NCI-H524 (cell line): ENCODE measurements at places on chromosomes 1 and 21.

DNA sequence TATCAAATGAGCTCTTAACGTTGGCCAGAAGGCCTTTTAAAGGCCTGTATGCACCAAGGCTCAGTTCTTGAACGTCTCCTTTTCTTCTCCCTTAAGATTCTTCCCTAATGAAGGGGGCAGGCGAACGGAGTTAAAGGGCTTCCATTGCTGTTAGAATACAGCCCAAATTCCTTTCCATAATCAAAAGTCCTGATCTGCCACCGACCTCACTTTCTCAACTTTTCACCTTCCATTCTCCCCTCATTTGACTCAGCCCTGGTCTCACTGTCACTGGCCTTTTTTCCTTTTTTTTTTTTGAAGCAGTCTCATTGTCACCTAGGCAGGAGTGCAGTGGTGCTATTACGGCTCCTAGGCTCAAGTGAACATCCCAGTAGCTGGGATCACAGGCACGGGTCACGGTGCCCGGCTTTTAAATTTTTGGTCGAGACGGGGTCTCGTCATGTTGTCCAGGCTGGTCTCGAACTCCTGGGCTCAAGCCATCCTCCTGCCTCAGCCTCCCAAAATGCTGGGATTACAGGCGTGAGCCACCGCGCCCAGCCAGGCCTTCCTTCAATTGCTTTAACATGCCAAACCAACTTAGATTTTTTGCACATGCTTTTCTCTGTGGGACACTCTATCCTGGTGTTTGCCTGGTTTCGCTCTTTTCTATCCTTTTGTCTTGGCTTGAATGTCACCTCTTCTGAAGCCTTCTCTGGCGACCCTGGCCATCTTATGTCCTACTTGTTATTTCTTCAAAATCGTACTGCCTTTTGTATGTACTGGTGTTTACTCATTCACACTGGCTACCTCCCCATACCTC, 612 bp upstream of the CMPK1 start:
- DNase-seq = no peak

DNA sequence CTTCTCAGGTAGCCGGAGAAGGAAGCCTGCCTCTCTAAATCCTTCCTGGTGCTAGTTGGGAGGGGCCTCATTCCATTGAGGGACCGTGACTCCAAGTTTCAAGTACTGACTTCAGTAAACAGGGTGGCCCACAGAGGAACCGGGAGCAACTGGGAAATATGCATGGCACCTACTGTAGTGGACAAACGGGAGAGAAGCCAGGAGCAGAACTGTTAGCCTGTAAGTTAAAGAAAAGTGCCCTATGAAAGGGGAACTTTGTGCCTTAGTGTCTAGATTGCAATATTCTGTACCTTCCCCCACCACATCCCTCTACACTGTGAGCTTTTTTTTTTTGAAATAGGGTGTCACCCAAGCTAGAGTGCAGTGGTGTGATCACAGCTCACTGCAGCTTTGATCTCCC, 33.2 kb upstream of the KANK4 start:
- DNase-seq = no peak

GRCh38 chr1:175976865-175977642, 230.0 kb downstream of the COP1 start:
- no peak for DNase-seq

DNA sequence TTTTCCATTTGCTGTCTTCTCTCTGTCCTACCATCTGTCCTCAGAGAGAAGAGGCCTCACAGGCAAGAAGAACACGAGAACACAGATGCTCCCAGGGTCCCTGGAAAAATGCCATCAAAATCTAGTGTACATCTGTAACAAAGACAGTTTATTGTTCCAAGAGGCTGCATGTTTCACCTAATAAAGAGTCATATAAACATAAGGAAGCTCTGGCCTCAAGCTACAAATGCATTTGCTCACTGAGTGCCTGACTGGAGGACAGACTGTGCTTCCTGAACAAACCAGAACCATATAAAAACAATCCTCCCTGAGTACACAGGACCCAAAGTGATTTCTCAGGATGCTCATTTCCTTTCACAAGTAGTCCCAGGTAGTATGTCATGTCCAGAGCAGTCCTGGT, 76.3 kb upstream of the SLC44A3 start:
- DNase-seq = peak; percentile 80

- no peak for DNase-seq
Measured at GRCh38 chr1:71210718-71211117, 129.9 kb upstream of the ZRANB2 start.

DNA sequence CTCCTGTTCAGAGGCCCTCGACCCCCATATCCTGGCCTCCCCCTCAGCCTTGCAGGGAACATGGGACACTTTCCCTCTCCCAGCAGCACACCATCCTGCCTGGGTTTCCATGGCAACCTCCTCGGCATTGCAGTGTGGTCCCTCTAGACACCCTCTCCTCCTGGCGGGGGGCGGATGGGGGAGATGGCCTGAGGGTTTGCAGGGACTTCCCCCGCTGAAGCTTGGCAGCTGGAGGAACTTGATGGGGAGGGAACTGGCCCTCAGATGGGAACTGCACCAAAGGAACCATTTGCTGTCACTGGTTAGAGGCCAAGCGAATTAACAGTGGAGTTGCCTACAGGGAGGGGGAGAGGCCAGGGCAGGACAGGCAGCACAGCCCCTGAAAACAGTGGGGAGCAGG, 28.7 kb downstream of the RIMS3 start:
- no peak for DNase-seq

- no peak for DNase-seq
Measured at GRCh38 chr1:112575154-112575804, 43.7 kb downstream of the ST7L start.

- no peak for DNase-seq
Measured at GRCh38 chr1:3034728-3035562, 13.7 kb downstream of the ACTRT2 start.

- DNase-seq = no peak
Measured at GRCh38 chr21:38925923-38926322, 120.2 kb downstream of the ETS2 start.

GRCh38 chr1:117568999-117569398, 36.8 kb upstream of the TENT5C start:
- no peak for DNase-seq

DNA sequence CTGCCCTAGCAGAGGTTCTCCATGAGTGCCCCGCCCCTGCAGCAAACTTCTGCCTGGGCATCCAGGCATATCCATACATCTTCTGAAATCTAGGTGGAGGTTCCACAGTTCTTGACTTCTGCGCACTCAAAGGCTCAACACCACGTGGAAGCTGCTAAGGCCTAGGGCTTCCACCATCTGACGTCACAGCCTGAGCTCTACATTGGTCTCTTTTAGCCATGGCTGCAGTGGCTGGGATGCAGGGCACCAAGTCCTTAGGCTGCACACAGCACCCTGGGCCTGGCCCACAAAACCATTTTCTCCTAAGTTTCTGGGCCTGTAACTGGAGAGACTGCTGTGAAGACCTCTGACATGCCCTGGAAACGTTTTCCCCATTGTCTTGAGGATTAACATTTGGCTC, 272.6 kb upstream of the PLXNA2 start:
- DNase-seq = no peak

- no peak for DNase-seq
Measured at GRCh38 chr1:227942716-227943261, 4.9 kb downstream of the WNT9A start.

GRCh38 chr1:187763976-187764375, 935.2 kb downstream of the PLA2G4A start:
- no peak for DNase-seq

- no peak for DNase-seq
Measured at GRCh38 chr1:228983231-228983660, 248.0 kb downstream of the RHOU start.

DNA sequence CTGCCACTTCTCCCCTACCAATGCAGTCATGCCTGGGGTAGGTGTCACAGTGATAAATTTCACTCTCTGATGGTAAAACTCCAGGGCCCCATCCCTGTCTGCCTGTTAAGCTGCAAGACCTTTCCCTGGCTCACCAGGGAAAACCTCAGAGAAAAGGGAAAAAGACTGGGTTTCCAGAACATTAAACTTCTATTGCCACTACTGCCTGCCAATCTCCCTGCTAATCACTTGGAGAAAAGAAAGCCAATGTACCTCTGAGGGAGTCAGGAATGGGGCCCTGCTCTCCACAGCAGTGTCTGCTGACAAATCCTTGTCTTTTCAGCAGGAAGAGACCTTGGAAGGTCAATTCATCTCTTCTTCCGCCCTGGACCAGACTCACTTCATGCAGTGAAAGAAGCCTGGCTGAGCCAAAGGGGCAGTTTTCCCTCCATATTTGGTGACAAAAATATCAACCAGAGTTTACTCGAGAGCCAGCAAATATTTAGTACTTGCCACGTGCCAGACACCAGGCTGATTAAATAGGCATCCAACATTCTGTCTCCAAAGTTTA, 49.1 kb upstream of the CTTNBP2NL start:
- DNase-seq = no peak

DNA sequence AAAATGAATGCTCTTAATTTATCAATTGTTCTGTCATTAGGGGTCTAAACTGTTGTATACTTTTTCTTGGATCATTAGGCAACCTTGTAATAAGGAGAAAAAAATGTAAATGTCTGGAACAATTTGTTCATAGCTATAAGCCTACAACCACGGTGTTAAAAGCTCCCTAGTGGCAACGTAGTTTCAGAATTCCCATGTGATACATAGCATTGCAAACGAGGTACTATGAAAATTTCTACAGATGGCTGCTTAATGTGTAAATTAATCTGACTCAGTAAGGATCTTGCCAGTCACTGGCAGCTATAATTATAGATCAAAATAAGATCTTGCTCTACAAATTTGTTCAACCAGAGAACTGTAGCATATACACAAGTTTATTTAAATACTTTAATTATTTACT, 304.1 kb upstream of the ADGRL4 start:
- no peak for DNase-seq
